ENCODE measurements at places on chromosomes 11 and 22. TPM values are rescaled to one million over a fixed set of nuclear protein-coding genes. Genes with fewer than 3 reads are reported as not detected.
A peak's percentile ranks its signal among the peaks of the same experiment; 100 is the strongest.

- peak; percentile 76 for DNase-seq
Measured at GRCh38 chr22:30396871-30397655, at the start of gene SEC14L2. Gene SEC14L2, plus strand, starts transcription at chr22:30397018. Its CDS starts 99 bp downstream, at chr22:30397117.

- DNase-seq = peak; percentile 18
Measured at GRCh38 chr22:26777156-26777801, 119.9 kb downstream of the MIAT start.

- peak; percentile 18 for DNase-seq
Measured at GRCh38 chr22:29343313-29343805, 27.9 kb upstream of the RASL10A start.

GRCh38 chr22:39624501-39624821 is 53.9 kb downstream of the CACNA1I start:
- DNase-seq = no peak

- DNase-seq = no peak
Measured at GRCh38 chr11:68099474-68100405, 21.4 kb downstream of the CHKA start.

- DNase-seq = no peak
Measured at GRCh38 chr11:128471138-128471661, 116.2 kb downstream of the ETS1 start.

- no peak for DNase-seq
Measured at GRCh38 chr22:26713823-26714449, 56.5 kb downstream of the MIAT start.

The C11orf97 gene
- total RNA-seq = not detected

The OR8G1 gene
- not detected for total RNA-seq

DNA sequence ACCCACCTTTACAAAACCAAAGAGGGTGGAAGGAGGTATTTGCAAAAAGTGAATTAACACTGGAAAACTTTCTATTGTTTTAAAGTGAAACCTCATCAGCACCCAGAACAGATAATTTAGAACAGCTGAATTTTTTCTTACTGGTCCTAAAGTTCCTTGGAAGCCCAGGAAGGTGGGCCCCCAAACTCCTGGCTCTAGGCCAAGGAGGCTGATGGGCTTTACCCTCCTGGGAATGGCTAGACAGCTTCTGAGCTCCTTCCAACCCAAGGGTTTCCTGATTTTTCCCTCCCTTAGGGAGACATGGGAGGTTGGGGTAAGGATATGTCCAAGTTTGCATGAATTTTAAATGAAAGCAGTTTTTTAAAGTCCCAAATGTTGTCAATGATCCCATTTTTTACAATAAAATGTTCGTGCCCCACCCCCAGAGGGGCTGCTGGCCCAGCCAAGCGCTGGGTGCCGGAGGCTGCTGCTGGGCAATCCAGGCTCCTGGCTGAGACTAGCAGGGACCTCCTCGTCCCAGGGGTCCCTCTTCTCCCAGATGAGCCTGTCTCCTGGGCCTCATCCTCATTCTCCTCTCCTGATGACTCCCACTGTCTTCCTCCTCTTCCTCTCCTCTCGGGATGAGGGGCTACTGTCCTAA is 28.4 kb downstream of the RELT start:
- no peak for DNase-seq

The OR8B2 gene
- total RNA-seq = not detected

- DNase-seq = no peak
Measured at GRCh38 chr11:70783356-70783755, 385.0 kb downstream of the CTTN start.

GRCh38 chr11:41320653-41321052 is 138.8 kb downstream of the LRRC4C start:
- no peak for DNase-seq

DNA sequence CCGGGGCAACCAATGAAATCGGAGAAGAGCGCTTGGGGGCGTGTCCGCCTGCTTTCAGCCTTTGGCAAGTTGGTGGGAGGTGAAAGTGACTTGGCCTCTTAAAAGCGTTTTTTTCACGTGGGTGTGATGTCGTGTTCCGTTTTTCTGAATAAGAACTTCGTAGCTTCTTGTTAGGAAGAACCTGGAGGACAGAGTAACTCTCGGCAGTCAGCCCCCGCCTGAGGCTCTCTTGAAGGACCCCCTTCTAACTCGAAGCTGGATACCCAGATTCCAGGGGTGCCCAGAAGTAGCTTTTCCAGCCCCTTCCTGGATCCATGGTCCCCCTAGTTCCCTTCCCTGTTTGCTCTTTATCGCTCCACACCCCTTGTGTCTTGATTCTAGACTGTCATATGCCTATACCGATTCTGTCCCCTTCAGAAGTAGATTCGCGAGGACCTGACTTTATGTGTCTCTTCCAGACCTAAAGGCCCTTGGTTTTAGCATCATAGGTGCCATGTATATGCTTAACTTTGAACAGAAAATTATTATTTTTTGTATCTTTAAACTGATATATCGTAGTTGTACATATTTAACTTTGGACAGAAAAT is 915 bp upstream of the OSBP start:
- peak; percentile 97 for DNase-seq

DNA sequence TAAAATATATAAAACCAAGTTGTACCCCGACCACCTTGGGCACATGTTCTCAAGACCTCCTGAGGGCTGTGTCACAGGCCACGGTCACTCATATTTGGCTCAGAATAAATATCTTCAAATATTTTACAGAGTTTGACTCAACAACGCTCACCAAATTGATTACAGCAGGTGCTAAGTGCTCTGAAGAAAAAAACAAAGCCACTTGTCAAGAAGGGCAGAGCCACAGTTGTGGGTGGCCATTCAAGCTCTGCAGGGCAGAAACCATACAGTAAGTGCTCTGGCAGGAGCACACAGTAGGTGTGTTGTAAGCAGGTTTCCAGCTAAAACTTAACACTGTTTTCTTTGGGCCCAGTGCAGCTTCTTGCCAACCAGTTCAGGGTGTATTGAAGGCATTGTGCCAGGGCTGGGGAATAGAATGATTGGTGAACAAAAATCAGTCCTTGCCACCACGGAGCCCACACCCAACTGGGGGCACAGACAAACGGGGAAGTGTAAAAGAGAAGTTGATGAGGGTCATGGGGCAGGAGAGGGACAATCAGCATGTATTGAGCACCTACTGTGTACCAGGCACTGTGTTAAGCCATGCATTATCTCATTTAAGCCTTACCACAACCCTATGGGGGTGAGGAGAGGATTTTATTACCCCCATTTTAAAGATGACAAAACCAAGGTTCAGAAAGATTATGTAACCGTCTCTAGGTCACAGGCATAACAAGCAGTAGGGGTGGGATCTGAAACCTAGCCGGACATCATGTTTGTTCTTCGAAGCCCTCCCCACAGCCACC is 18.2 kb downstream of the ARRB1 start:
- no peak for DNase-seq

DNA sequence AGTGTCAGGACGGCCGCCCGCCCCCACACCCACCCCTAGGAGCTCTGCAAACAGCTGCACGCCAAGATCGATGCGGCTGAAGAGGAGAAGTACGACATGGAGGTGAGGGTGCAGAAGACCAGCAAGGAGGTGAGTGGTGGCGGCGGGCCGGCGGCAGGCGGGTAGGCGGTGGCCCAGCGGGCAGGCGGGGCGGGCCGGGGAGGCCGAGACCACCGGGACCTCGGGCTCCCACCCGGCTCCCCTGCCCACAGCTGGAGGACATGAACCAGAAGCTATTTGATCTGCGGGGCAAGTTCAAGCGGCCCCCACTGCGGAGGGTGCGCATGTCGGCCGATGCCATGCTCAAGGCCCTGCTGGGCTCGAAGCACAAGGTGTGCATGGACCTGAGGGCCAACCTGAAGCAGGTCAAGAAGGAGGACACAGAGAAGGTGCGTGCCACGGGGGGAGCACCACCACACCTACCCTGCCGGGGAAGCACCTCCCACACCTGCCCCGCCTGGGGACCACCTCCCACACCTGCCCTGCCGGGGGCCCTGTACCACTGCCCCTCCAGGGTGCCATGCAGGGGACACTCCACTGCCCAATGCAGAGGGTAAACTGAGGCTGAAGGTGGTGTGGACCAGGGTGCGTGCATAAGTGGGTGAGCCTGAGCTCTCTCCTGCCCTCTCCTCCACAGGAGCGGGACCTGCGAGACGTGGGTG is 2.1 kb downstream of the TNNI2 start:
- DNase-seq = no peak

DNA sequence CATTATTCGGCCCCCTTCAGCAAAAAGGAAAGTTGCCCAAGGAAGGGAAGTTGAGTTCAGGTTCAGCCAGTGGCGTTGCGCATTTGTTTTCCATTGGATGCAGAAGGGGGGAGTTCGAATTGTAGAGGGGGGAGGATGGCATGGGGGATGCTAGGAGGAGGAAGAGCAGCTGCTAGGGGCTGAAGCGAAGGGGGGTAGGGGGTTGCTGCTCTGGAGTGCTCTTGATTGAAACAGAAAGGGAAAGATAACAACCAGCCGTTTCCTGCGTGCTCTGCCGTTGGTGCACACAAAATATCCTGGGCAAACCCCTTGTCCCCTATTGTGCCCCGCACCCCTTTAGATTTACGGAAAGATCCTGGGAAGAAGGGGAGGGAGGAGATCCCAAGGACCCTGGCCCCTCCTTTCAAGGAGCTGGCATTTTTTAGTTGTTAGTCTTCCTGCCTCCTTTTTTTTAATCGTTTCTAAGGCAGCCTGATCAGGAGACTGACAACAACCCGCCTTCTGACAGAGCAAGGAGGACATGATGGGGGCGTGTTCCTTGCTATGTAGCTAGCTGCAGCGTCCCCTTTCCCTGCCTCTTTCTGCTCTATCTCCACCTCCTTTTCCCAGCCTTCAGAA is 2.1 kb downstream of the KMT2A start:
- peak; percentile 70 for DNase-seq

The SLC35E4 gene
- total RNA-seq = 4.8 TPM

GRCh38 chr11:128521682-128522054 is 65.7 kb downstream of the ETS1 start:
- DNase-seq = peak; percentile 36

GRCh38 chr11:120066738-120067437 is 71.0 kb downstream of the TRIM29 start:
- DNase-seq = no peak

DNA sequence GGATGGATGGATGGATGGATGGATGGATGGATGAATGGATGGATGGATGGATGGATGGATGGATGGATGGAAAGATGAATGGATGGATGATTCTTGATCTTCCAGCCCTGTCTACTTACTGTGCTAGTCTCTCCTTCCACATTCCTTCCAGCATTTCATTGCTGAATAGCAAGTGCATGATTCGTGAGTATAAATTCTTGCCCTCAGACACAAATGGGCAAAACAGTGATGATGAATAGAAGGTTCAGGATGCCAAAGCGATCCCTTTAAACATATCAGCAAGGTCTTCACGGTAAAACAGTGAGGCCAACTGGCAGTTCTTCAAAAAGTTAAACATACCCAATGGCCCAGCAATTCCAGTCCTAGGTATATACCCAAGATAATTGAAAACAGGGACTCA is 400.2 kb downstream of the MN1 start:
- DNase-seq = no peak

GRCh38 chr11:86119077-86119476 is 50.2 kb upstream of the PICALM start:
- no peak for DNase-seq

GRCh38 chr22:27230189-27230588 is 571.4 kb downstream of the MN1 start:
- no peak for DNase-seq

GRCh38 chr11:22828373-22828772 is 1.2 kb downstream of the SVIP start:
- no peak for DNase-seq

GRCh38 chr11:32154275-32154674 is 63.4 kb downstream of the RCN1 start:
- DNase-seq = no peak

The FREY1 gene
- total RNA-seq = 0.99 TPM

- DNase-seq = no peak
Measured at GRCh38 chr11:125358254-125358840, 137.7 kb downstream of the FEZ1 start.

GRCh38 chr11:115518983-115519628 is 14.9 kb upstream of the CADM1 start:
- DNase-seq = no peak

The ANO5 gene
- total RNA-seq = 9.9 TPM

DNA sequence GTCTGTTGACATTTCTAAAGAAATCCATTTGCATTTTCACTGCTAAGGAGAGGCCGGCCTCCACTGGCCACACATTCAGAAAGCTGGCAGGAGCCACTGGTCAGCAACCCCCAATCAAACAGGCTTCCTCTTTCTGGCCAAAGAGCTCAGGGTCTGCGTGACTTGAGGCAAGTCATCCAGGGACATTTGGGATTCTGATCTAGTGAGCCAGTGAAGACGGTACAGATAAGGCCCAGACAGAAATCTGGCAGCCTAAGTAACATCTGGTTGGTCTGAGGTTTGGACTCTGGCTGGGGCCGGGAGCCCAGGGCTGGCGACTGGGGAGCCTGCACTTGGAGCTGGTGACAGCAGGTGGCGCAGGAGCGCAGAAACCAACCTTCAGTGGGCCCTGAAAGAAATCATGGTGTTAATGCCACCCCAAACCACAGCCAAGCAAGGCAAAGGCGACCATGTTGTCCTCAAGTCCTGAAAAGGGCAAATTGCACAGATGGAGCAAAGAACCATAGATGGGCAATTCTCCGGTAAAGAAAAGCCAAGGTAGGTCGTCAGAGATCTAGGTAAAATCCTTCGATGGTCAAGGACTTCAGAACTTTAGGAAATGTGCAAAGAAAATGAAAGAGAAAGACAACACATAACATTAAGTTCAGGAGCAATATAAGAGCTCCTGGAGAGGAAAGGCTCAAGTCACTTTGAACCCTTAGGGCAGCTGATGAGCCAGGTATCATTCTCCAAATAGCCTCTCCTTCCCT is 99.4 kb upstream of the BLID start:
- DNase-seq = peak; percentile 82

- DNase-seq = no peak
Measured at GRCh38 chr11:59284773-59285129, 72.0 kb upstream of the MPEG1 start.

DNA sequence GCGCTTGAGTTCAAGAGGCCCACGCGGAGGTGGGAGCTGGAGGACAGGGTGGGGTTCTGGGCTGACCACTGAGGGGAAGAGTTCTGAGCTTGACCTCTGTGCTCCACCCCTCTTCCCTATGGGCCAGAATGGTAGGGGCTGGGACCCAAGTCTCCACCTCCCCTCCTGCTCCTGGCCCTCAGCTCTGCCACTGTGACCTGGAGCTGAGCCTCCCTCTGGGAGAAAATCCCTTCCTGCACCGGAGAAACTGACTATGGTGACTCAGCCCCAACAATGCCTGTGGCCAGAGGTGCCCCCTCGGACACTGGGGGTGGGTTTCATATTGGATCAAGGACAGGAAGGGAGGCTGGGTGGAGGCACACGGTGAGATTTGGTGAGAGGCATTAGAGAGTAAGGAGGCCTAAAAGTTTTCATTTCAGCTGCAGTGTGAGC is 23.0 kb downstream of the RELT start:
- no peak for DNase-seq

The MRPL17 gene
- 24.3 TPM for total RNA-seq

The ROBO4 gene
- not detected for total RNA-seq

DNA sequence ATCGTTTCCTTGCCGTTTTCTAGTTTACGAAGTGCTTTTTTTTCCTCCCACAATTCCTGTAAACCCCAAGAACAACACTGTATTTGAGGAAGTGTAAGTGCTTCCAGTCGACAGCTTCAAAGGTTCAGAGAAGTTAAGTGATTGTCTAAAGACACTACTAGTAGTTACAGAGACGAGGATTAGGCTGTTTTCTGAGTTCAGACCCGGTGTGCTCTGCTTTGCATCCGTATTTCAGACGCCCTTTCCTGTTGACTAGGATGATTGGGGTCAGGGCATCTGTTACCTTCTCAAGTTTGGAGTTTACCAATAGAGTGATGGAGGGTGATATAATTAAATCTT is 430 bp downstream of the CLP1 start:
- DNase-seq = peak; percentile 26

GRCh38 chr11:75714211-75714610 is 3.4 kb upstream of the MOGAT2 start:
- no peak for DNase-seq

- DNase-seq = peak; percentile 30
Measured at GRCh38 chr11:123268156-123268555, 73.1 kb upstream of the CLMP start.

All from neural progenitor cell (in vitro differentiated cells).